ENCODE measurements at places on chromosomes 1 and 21.

- DNase-seq, result no peak
Measured at GRCh38 chr21:42121794-42122193, 50.7 kb downstream of the UMODL1 start.

DNA sequence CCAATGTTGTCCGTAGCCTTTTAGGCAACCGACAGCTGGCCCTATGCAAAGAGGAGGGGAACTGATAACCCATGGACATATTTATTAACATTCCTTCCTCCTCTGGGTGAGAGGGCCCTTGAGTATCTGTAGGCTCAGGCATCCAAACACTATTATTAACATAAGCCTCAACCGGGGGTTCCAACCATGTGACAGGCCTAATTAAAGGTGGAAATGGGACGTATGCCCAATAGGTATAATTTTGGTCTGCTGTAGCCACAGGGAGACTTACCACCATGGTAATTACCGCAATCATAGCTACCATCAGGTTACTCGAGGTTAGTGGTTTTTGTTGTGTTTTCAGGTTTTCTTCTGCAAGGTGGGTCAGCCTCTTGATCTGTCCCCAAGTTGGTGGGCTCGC is 5.3 kb downstream of the DAP3 start:
- DNase-seq, result no peak

DNA sequence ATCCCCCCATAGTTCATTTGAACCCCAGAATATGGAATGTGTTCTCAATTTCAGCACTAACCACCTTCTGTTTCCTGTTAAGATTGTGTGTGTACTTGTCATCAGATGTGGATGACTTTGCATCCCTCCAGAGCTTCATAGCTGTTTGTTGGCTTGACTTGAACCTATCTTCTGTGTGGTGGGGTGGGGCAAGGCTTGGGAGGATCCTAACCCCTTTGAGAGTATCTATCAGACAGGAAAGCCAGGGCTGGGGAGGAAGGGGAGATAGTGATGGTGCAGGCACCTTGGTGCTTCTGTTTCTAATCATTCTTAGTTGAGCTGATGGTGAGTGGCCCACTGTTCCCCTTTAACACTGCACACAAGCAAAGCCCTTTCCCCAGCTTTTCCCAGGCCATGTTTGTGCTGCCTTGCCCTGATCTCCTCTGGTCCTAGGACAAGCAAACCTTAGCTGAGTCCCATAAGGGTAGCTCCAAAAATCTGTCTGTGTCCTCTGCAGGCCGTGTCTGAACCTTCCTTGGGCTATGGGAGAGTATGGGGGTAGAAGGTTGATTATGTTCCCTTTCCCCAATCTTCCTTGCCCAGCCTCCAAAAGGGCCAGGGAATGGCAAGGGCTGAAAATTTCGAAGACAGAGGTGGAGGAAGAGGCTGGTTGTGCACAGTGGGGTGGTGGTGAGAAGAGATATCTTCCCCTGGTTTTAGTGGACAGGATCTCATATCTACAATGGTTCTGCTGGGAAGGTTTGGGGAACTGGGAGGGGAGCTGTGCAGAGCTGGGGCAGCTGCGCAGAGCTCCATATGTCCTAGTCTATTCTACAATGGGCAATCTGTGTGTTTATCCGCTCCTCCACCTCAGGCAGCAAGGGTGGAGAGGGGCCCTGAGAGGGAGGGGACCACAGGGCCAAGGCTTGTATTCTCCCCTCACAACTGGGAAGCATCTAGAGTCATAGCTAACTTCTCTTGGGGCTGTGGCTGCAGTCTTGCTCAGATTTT is 1.4 kb downstream of the NHLH1 start:
- no peak for DNase-seq

GRCh38 chr1:43042773-43043457 is 84.2 kb upstream of the SLC2A1 start:
- DNase-seq, result no peak

- DNase-seq, result no peak
Measured at GRCh38 chr1:90919190-90919719, 102.6 kb downstream of the ZNF644 start.

GRCh38 chr1:15120251-15120945 is 33.1 kb upstream of the TMEM51 start:
- DNase-seq, result no peak

GRCh38 chr1:168821434-168821833 is 92.4 kb upstream of the DPT start:
- DNase-seq, result no peak

DNA sequence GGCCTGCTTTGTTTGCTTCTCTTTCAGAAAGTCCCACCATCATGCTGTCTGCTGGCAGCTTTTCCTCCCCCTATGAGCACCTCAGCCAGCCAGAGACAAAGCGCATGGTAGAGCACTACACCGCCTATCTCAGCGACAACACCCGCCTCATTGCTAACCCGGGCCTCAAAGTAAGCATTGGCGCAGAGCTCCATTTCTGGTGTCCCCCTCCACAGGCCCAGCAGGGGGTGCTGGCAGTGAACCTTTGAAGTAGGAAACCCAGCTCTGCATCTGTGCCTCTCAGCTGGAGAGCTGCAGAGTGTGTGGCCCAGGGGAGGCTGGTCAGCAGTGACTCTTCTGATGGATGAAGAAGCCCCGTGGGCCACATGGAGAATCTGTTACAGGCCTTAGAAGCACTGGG is 81.2 kb upstream of the RAVER2 start:
- no peak for DNase-seq

GRCh38 chr1:160975026-160975425 is 20.4 kb upstream of the ITLN2 start:
- DNase-seq, result no peak

DNA sequence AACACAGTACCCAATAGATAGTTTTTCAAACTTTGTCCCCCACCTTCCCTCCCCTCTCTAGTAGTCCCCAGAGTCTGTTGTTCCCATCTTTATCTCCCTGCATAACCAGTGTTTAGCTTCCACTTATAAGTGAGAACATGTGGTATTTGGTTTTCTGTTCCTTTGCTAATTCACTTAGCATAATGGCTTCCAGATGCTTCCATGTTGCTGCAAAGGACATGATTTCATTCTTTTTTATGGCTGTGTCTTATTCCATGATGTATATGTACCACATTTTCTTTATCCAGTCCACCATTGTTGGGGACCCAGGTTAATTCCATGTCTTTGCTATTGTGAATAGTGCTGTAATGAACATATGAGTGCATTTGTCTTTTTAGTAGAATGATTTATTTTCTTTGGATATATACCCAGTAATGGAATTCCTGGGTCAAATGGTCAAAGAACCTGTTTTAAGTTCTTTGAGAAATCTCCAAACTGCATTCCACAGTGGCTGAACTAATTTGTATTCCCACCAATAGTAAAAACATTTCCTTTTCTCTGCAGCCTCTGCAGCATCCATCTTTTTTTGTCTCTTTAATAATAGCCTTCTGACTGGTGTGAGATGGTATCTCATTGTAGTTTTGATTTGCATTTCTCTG is 126.0 kb downstream of the AK5 start:
- DNase-seq, result no peak

DNA sequence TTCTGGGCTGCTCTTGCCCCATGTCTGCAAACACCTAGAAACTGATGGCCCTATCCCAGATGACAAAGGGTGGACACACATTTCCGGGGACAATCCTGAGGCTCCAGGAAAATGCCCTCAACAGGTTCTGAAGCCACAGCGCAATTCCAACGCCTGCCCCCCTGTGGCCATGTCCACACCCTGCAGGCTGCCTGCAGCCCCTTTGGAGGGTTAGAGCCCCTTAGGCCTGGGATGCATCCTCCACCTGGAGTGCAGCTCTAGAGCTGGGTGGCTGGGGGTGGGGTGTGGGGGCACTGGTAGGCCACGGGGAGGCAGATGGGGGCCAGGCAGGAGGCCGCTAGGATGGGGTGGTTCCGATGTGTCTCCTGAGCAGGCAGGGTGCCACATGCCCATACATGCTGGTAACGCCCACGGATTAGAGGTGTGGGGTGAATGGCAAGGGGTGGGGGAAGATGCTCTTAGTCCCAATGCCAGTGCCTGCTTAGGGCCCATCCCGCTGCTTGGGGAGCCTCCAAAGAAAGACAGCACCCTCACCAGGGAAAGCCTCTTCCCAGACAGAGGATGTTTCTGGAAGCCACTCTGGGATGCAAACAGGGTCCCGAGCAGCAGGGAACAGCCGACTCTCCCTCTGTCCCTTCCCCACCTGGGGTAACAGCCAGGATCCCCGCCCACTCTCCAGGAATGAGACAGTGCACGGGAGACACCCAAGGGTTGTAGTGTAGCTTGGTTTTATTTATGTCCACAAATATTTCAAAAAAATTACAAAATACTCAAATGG is 34.0 kb downstream of the SLC45A1 start:
- no peak for DNase-seq

GRCh38 chr1:182869241-182869666 is 30.1 kb downstream of the DHX9 start:
- no peak for DNase-seq

DNA sequence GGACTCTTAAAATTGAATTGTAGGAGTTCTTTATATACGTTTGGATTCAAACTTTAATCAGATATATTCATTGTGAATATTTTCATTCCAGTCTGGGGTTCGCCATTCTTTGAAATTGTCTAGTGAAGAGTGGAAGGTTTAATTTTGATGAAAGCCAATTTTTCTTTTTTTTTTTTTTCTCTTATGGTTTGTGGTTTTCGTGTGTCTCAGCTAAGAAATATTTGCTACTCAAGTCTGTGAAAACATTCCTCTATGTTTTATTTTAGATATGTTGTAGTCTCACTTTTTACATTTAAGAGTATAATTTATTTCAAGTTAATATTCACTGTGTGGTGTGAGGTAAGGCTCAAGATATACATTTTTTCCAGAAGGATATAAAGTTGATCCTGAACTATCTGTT is 220.5 kb downstream of the KCNT2 start:
- DNase-seq, result no peak

GRCh38 chr1:156488566-156489165 is 11.9 kb downstream of the MEF2D start:
- no peak for DNase-seq

DNA sequence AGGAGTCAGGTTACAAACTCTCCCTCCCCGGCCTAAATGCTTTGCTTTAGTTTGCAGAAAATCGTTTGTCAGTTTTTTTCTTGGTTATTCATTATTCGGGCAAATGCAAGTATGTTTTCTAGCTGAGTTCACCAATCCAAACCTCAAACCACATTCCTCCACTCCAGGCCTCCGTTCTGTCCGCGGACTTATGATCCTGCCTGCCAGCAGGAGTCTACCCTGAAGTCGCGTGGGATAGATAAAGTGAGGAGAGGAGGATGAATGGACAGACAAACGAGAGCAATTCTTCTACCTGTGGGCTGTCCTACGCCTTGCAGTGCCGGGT is 1.3 kb downstream of the ADAMTS1 start:
- no peak for DNase-seq

- DNase-seq, result no peak
Measured at GRCh38 chr1:50894340-50894739, 65.7 kb downstream of the FAF1 start.

DNA sequence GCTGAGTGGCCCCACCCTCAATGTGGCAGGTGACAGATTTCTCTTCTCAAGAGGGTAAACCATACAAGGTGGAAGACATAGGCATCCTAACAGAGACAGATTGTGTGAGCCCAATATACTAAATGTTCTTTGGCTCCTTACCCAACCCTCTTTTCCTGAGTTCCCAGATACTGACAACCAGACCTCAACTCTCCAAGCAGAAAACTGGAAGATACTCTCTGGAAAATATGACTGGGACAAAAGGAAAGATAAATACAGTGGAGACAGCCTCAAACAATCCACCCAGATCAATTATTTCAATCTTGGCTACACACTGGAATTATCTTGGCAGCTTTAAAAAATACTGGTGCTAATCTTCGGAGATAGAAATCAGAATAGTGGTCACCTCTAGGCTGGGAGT is 6.5 kb downstream of the EVI5 start:
- DNase-seq, result no peak

GRCh38 chr1:69700770-69701169 is 133.0 kb downstream of the LRRC7 start:
- no peak for DNase-seq

DNA sequence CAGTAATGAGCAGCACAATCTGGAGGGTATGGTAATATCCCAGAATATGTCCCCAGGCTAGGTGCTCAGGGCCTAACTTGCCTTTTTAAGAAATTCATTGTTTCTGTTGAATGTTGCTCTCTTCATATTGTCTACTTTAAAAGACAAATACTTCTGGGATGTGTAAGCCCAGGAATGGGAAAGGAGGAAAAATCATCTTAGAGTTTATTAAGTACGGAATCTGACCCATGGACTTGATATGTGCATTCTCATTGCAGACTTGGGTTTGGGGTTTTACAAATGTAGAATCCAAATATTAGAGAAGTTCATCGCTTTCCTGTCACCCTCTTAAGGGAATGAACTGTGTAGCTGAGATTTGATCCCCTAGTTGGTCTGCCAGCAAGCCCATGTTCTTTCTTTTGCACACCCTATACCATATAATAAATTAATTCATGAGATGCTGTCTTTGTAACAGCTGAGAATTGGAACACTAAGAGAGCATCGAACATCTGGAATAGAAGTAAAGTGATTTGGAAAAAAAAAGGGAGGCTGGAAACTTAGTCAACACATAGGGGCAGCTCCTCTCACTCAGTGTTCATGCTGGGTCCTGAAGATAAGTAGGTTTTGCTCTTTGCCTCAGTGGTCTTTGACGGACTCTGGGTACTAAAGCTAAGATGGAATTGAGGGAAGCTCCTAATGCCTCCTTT is 235.8 kb upstream of the C1orf105 start:
- DNase-seq, result no peak

DNA sequence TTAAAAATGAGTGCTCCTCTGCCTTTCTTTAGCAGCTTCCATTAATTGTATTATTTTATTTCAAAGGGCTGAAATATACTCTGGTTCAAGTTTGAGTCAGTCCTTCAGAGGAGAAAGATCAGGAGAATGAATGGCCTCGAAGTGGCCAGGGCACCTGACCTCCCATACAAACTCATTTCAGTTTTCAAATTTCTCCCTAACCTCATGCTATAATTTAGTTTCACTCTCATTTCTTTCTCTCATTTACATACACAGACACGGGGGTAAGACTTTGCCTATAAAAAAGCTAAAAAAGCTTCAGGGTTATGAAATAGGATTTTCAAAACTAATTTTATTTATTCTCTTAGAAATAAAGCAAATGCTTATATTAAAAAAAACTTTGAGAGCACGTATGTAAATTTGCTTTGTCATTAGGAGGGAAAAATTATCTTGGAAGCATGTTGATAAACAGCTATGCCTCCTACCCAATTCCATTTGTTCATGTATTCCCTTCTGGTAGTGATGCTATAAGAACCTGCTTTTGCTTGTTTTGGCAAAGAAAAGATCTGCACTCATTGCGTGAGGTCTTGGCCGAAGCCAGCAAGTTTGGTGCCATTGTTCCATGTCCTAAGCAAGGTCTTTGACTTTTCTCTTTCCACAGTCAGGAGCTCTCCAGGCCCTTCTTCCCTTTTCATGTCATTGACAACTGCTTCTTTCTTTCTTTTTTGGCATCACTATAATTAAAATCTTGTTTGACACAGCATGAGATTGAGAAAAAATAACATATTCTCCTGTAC is 80.4 kb upstream of the LRRC53 start:
- no peak for DNase-seq

- no peak for DNase-seq
Measured at GRCh38 chr1:33000427-33001026, 35.9 kb upstream of the RNF19B start.

GRCh38 chr1:66256629-66257572 is 277.1 kb upstream of the SGIP1 start:
- no peak for DNase-seq

GRCh38 chr1:158434741-158435140 is 8.7 kb upstream of the OR10K2 start:
- DNase-seq, result no peak

GRCh38 chr1:204920967-204921366 is 50.3 kb downstream of the NFASC start:
- no peak for DNase-seq

- peak; percentile 45 for DNase-seq
Measured at GRCh38 chr1:14968251-14968851, 185.2 kb upstream of the TMEM51 start.

All from skeletal muscle cell (primary cell).